ENCODE measurements at places on chromosomes 4 and X.

GRCh38 chrX:9267415-9267814 lies 197.4 kb upstream of the TBL1X start:
- no peak for DNase-seq

DNA sequence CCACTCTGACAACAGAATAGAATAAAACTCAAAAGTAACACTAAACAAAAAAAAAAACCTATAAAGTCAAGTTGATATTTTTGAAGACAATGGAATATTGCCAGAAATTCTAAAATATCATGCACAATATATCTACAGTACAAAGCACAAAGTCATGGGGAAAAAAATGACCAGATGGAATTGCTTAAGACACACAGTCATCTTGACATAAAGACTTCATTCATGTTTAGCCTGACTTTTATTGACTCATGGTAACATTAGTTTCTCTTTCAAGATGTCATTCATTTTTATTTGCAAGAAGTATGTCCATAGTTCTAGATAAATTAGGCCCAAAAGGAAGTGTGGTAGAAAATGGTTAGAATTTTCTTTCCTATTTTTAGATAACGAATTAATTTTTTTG lies 259.1 kb downstream of the CAMK2D start:
- DNase-seq: no peak

DNA sequence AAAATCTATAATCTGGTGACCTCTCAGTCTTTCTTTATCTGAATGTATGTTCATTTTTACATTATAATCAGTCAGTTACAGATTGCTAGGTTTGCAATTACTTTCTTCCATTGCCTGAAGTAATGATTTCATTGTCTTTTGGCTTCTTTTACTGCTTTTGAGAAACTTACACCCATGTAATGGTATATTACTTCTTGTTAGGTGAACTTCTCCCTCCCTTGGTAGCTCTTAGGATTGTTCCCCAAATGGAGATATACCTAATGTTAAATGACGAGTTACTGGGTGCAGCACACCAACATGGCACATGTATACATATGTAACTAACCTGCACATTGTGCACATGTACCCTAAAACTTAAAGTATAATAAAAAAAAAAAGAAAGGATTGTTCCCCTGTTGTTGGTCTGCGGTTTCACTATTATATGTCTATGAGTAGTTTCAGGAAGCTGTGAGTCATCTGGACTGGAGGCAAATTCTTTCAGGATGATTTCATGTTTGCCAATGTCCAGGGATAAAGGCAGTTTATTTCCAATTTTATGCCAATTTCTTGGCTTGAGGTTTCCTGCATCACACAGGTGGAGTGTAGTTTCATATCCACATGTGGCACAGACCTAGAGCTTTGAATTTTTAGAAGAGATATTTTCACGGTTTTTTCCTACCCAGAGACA lies 21.8 kb downstream of the SPANXC start:
- no peak for DNase-seq

- DNase-seq: no peak
Observed at GRCh38 chrX:57607295-57608187, 15.7 kb downstream of the ZXDB start.

DNA sequence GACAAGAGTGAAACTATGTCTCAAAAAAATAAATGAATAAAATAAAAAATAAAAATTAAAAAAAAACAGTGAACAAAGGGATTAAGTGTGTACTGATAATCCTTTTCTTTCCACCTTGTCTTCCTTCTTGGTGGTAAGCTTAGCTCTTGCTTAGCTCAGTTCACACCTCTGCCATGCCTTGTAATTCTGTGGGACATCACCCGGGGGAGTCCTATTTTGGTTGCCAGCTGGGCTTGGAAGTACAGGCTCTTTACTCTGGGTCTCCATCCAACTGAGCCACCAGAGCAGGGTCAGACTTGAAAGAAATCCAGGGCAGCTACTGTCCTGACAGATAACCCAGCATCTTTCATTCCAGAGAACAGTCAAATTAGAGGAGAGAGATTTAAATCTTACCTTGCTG lies 204.2 kb upstream of the TEX13A start:
- no peak for DNase-seq
